ENCODE measurements at places on chromosomes 13 and 19.

GRCh38 chr13:93625536-93625935, 398.9 kb downstream of the GPC6 start:
- DNase-seq = no peak

DNA sequence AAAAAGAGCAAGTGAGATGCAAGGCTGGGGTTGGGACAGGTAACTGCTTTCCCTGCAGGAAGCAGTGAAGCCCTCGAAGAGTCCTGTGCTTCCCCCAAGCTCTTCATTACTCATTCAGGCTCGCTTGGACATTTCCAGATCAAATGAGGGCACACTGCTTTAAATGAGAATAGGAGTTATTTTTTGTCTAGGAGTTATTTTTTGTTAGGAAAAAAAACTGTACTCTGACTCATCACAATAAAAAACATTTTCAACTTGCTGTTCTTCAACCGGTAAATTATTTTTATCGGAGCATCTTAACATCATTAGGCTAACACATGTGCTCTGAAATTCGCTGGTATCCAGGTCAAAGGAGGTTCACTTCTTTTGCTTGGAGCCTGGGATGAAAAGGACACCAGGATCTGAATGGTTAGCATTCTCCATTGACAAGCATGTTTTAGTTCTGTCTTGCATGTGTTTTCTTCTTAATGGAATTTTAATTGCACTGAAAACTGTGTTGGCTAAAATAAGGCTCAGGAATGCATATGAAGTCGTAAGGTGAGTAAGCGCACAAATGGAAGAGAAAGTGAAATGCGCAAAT, 80.7 kb upstream of the STK24 start:
- DNase-seq = no peak

GRCh38 chr13:42652642-42653415, 78.9 kb downstream of the TNFSF11 start:
- no peak for DNase-seq

DNA sequence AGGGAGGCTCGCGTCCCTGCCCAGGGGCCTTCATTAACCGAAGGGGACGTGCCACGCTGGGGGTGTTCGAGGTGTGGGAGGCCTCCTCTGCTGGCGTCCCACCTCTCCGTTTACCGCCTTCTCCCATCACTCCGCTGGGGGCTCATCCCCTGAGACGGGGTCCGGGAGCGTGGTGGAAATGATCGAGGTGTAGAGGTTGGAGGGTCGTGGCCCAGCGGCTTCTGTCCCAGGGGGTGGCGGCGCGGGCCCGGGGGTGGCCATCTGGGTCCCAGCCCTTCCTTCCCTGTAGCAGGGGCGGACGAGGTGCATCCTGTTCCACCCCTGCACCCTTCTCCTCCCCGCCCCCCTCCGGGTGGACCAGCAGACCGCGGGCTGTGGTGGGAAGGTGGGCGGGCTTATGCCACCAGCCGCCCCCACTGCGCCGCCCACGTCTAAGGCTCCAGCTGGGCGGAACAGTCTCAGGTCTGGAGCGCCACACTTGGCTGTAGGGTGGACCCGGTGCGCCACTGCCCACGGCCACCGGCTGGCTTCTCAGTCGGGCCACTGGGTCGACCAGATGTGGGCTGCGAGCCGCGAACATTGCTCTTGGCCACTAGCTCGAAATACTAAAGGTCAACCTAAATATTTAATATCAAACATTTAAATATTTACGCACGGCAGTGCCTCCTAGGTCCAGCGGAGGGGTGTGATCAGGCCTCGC, 69.5 kb downstream of the ZNF723 start:
- DNase-seq = no peak

- DNase-seq = no peak
Observed at GRCh38 chr19:1073956-1074517, 7.1 kb downstream of the ARHGAP45 start.

DNA sequence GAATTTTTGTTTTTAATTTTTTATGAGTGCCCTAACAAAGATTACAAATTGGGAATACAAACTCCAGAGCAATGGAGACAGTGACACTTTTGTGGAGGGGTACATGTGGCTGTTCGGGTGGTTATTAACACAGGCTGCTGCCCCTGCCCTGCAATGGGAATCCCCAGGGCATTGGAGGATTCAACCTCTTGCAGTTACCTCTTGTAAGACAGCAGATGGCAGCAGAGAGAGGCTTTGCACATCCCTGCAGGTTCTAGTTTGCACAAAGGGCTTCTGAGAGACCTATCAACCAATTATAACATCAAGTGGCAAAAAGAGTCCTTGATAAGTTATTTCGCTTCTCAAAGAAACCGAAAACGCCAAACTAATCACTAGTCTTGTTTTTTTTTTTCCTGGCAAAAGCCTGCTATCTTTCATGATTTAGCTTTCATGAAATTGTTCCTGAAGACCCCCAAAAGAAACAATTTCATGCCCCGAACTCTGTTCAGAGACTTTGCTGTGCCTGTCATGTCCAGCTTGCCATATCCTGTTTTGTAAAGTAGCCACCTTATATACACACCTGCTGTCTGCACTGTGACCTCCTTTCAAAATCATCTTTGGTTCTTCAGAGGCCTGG, 10.4 kb downstream of the GJB2 start:
- DNase-seq = no peak

GRCh38 chr13:60414177-60414576, 17.2 kb downstream of the TDRD3 start:
- no peak for DNase-seq

- DNase-seq = no peak
Observed at GRCh38 chr13:51360489-51360888, 21.0 kb downstream of the SERPINE3 start.

DNA sequence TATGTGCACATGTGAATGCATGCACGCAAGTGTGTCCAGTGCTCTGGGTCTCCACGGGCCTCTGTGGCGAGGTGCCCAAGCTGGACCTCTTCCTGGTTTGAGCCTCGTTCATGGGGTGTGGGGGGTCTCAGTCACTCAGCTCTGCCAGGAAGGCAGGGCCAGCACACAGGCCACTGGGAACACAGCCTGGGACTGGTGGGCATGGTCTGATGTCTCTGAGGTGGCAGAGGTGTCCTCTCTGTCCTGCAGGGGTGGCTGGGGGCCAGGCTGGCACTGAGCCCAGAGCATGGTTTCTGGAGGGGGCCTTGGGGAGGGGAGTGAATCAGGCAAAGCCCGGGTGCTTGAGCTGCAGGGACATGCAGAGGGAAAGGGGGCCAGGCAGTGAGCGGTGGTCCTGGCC, 9.4 kb downstream of the LRP3 start:
- DNase-seq = no peak

DNA sequence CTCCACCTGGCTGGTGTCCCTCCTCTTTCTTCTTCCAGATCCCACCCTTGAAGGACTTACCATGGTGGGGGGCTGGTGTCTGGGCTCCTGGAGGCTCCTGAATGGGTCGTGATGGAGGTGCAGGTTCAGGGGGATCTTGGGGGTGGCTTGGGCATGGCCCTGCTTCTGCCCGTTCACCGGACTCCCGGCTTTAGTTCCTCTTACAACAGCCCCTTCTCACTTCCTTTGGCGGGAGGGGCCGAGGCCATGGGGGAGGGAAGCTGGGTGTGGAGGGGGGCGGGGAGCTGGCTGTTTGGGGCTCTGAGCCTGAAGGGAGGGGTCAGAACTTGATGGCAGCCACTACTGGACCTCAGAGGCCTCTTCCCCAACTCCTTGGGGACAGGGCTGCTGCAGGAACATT, at the start of gene MYO1F:
MYO1F (minus strand) TSS at position 196 of the 400 bp plus-strand sequence; CDS start at position 63, 133 bp downstream.
- DNase-seq = no peak

DNA sequence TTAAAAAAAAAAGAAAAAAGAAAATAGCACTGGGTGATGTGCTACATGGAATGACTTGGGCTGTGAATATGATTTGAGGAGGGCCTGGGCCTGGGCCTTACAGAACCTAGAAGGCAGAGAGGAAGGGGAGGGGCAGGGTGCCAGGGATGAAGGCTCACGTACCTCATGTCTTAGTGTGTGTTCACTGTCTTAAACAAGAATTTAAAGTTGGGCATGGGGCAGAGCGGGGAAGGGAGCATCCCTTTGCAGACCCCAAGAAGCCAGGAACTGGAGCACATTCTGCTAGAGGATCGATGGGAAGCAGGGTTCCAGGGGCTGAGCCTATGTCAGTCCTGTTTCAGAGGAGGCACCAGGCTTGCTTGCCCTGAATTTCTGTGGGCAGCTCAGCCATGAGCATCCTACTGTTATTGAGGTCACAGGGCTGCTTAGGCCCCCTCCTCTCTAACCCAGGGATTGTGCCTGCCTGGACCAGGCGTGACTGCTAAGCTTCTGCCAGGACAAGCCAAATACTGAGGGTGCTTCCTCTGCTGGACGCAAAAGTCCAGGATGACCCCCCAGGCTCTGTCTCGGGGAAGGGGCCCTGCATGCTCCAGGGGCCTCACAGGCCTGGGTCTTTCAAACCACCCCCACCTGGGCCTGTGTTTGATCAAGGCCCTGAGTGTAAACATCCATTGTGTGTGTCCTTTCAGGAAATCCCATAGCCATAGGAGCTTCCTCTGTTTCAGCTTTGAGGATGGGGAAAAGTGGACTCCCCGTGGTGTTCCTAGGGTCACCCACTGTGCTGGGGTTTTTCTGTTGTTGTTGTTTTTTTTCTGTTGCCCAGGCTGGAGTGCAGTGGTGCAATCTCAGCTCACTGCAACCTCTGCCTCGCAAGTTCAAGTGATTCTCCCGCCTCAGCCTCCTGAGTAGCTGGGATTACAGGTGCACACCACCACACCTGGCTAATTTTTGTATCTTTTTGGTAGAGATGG, 4.8 kb downstream of the LSR start:
- no peak for DNase-seq

All from stimulated activated CD4-positive, alpha-beta T cell treated with anti-CD3 and anti-CD28 coated beads, Interleukin-2, amount 100 ng/mL, for 48 hours (primary cell).